ENCODE measurements at places on chromosomes 3 and 15.
A peak's percentile ranks its signal among the peaks of the same experiment; 100 is the strongest.

DNA sequence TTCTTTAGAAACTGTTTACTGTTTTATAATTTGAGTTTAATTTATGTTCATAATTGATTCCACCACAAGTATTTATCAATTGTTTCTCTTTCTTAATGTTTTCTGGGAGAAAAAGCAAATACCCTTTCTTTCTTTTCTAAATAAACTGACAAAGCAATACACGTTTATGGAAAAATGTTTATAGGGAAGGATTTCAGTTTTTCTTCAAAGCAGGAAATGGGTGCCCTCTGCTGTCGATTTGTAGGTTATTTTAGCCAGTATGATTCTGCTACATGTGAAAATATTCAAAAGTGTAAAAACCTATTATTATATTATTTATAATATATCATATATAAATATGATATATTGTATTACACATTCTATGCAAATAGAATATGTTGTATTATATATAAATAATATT is 921.0 kb upstream of the ROBO1 start:
- DNase-seq: peak; percentile 32

- DNase-seq: no peak
Observed at GRCh38 chr3:33798113-33798417, 365 bp upstream of the PDCD6IP start.

- no peak for DNase-seq
Observed at GRCh38 chr15:90818251-90819210, 49.9 kb upstream of the FURIN start.

GRCh38 chr15:37789881-37790280 is 144.6 kb upstream of the TMCO5A start:
- DNase-seq: no peak

DNA sequence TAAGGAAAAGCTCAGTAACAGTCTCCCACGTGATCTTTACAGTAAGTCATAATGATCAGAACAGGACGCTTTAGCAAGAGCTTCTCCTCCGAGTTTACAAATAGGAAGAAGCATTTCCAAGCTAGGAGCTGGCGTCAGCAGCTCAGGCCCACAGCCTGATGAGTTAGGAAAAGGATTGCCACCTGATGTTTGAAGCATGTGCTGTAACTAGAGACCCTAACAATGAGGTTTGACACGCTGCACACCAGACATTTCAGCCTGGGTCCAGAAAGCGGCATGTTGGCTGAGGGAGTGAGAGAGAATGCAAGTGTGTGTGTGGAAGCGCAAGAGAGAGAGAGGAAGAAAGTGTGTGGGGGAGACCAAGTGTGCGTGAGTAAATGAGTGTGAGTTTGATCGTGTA is 47.3 kb downstream of the TLE3 start:
- no peak for DNase-seq

- no peak for DNase-seq
Observed at GRCh38 chr3:161217496-161217895, 3.6 kb upstream of the NMD3 start.

- no peak for DNase-seq
Observed at GRCh38 chr3:27224197-27224596, 145.0 kb downstream of the NEK10 start.

- DNase-seq: no peak
Observed at GRCh38 chr15:67079361-67079760, 14.0 kb downstream of the SMAD3 start.

GRCh38 chr15:88805031-88805780 is 2.0 kb downstream of the ACAN start:
- no peak for DNase-seq

DNA sequence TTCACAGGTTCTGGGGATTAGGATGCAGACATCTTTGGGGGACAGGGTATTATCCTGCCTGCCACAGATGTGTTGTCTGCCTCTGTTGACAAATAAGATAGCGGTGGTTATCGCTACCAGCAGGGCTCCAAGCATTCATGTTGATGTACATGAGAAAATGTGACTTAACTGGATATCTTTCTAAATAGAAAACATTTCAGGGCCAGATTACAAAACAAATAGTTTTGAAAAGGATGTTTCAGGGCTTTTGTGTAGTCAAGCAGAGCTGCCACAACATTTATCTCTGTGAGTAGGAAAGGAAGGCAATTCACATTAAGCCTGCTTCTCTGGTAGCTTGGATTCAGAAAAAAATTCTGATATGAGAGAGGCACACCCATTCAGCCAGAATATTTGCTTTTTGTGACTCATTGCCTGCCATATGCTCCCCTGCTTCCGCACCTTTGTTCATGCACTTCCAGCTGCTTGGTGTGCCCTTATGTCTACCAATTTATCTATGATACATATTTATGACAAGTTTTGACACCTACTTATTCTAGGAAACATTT is 22.8 kb downstream of the PLS1 start:
- DNase-seq: no peak

- no peak for DNase-seq
Observed at GRCh38 chr15:48751595-48751994, 59.3 kb downstream of the CEP152 start.

Data from pons (tissue), 1 donor.